ENCODE measurements at places on chromosomes 4 and X.

- no peak for DNase-seq
These were observed 31.4 kb downstream of the VCX2 start for GRCh38 chrX:8139716-8140115.

- no peak for DNase-seq
These were observed 1520.7 kb upstream of the PCDH7 start for GRCh38 chr4:29199485-29199884.

DNA sequence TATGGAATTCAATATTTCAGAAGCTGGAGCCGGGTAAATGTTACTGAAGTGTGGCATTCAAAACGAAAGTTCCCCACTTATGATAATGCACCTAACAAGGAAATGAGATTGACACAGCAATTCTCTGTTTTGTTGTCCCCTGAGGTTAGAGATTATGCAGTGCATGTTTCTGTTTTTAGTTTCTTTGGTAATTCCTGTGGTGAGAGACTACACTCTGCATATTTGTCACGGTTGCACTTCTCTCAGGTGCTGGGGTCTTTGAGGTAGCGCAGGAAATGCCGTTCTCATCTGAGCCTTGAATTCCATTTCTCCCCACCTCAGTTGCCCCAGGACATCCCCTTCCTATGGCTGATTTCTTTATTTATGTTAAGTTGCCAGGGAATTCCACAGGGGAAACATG, 15.3 kb upstream of the BEND4 start:
- DNase-seq, result no peak

GRCh38 chr4:140849526-140849925, 93.3 kb upstream of the TBC1D9 start:
- DNase-seq, result no peak

GRCh38 chr4:132316738-132317137, 832.4 kb upstream of the PCDH10 start:
- DNase-seq, result no peak

DNA sequence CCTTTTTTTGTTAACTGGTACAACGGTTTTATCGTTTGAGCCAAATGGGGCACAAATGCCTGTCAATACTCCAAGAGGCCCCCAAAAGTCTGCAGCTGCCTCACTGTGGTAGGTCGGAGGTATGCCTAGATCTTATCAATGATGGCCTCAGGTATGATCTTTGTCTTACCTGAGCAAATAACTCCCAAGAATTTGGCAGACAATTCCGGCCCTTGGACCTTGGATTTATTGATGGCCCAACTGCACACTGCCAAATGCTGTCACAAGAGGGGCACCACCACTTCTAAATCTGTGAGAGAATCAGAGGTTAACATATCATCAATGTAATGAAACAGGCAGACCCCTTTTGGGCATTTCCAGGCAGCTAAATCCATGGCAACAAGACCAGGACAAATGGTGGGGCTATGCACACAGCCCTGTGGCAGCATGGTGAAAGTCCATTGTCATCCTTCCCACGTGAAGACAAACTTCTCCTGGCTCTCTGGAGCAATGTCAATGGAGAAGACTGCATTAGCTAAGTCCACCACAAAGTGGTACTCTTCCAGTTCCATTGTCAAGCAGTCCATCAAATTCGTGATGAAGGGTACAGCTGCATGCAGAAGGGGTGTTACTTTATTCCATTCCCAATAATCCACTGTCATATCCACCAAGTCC, 28.6 kb downstream of the CXCL13 start:
- no peak for DNase-seq

GRCh38 chr4:80507077-80507476, 171.5 kb downstream of the CFAP299 start:
- no peak for DNase-seq

- DNase-seq, result no peak
These were observed 14.2 kb upstream of the PJA1 start for GRCh38 chrX:69179380-69179911.

GRCh38 chrX:3806630-3807029, 93.2 kb upstream of the PRKX start:
- no peak for DNase-seq

DNA sequence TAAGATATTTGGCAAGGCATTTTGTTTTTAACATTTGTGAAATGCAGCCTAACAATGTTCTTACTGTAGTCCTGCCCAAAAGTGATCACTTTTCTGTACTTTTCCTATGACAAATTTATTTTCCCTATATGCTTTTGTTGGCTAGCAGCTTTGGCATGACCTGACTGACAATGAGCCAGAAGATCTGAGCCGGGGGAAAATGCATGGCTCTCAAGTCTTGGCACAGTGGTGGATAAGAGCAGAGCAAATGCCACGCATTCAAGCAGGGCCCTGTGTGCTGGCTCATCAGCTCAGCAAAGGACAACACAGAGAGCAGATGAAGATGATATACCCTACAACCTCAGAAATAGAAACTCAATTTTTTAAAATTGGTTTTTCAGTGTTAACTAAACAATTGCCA, 187.3 kb downstream of the ANAPC10 start:
- DNase-seq, result no peak

DNA sequence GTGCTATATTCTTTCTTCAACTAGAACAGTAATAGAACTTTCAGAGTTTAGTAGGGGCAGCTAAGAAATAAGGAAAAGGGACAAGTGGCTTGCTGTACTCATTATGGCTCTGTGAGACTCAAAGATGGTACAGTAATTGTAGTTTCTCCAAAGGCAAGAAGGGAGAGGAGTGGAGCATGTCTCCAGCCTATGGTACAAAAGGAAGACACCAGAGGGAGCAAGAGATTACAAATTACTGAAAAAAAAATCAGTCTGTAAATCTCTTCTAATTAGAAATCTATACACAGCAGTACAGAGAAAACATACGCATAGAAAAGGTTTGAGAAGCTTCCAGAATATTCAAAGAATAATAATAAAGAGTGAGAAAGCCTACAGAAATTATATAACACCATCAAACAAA, 61.4 kb downstream of the KLHL4 start:
- DNase-seq, result no peak

GRCh38 chr4:107153228-107153627, 117.1 kb upstream of the DKK2 start:
- no peak for DNase-seq

- no peak for DNase-seq
These were observed 36.9 kb downstream of the CCDC158 start for GRCh38 chr4:76384052-76384451.

DNA sequence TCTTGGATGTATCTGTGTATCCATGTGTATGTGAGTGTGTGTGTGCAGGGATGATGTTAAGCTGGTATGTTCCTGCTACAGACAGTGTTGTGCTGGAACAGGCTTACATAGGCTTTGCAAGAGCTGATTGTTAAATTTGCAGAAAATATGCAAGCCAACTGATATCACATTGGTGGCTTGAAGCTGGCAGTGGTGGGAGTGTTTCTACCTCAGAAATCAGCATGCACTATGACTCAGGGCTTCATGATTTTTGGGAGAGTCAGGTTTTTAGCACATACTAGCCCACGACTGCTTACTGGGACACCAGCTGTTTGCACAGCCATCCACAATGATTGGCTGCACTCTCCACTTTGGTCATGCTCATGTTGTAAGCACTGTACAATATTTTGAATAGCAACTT, 261.8 kb downstream of the DHX15 start:
- no peak for DNase-seq

- no peak for DNase-seq
These were observed 163.3 kb upstream of the FAM47C start for GRCh38 chrX:36844857-36845256.

GRCh38 chr4:3522326-3522640, 9.9 kb downstream of the LRPAP1 start:
- no peak for DNase-seq

DNA sequence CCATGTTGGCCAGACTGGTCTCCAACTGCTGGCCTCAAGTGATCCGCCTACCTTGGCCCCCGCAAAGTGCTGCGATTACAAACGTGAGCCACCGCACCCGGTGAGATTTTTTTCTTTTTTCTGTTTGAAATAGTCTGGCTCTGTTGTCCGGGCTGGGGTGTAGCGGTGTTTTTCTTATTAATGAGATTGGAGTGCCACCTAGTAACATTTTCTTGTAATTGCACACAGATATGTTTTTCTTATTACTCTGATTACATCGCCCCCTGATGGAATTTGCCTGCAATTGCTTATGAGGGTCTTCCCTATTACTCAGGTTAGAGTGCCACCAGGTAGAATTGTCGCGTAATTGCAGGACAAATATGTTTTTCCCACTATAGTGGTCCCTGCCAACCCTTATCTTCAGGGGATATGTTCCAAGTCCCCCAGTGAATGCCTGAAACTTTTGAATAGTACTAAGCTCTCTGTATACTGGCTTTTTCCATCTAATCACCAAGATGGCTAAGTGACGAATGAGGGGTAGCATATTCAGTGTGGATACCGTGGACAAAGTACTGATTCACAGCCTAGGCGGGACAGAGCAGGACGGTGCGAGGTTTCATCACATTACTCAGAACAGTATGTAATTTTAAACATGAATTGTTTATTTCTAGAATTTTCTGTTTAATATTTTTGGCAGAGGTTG, 8.6 kb upstream of the PDHA1 start:
- DNase-seq, result no peak

DNA sequence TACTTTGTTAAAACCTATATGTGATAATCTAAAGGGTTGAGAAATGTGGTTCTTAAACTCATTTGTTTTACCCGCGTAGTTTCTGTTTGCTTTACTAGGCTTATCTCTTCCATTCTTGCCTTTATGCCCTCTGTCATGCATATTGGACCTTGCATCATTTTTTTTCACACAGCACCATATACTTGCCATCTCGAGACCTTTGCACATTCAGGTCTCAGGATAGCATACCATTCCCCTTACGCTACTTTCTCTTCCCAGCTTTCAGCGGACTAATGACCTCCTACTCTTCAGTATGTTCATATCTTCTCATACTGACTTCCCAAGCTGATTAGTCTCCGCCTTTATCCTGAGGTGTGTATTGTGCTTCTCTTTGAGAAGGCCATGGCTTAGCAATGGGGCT, 40.5 kb downstream of the USP38 start:
- DNase-seq, result no peak

DNA sequence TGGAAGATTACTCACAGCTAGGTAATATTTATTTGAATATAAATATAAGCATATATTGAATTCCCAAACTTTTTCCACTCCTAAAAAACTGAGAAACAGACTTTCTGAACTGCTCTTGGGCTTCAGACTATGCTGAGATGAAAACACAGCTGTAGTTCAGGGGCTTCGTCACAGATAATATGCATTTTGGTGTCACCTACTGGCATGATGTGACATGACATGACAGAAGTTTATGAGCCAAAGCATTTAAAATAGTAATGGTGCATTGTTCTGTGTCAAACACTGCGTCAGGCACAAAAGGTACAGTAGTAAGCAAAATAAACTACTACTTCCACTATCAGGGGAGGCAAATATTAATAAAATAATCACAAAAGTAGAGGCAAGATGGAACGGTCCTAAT, 171.3 kb downstream of the BTC start:
- no peak for DNase-seq

GRCh38 chr4:2347190-2347589, 71.3 kb downstream of the ZFYVE28 start:
- no peak for DNase-seq

GRCh38 chrX:17592117-17592516, 145.2 kb upstream of the SCML1 start:
- no peak for DNase-seq

- no peak for DNase-seq
These were observed 159.7 kb downstream of the ARHGAP10 start for GRCh38 chr4:147891476-147892115.
